RPMI8226 (cell line): ENCODE measurements at places on chromosomes 7 and 10.

- DNase-seq, result no peak
Measured at GRCh38 chr7:18053177-18053928, 25.7 kb upstream of the PRPS1L1 start.

- DNase-seq, result peak; percentile 76
Measured at GRCh38 chr7:151448261-151449252, 8.6 kb upstream of the CRYGN start.

GRCh38 chr10:59433720-59434428 is 71.5 kb upstream of the FAM13C start:
- no peak for DNase-seq

DNA sequence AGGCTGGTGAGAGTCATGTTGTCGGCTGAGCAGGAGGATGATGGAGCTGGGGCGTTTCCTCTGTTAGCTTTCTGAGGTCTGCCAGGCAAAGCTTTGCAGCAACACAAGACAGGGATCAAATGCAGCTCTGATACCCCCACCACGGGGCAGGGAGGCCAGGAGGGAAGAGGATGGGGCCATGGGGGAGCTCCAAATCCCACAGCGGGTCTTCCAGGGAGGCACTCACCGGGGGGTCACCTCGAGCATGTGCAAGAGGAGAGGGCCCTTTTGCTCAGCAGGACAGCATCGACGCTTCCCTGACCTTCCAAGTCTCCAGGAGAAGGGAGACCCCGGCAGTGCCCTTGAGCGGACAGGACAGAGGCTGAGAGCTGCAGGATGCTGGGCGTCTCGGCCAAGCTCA is 127.5 kb downstream of the WDR37 start:
- no peak for DNase-seq

- DNase-seq, result no peak
Measured at GRCh38 chr10:34153663-34154382, 661.3 kb downstream of the PARD3 start.

DNA sequence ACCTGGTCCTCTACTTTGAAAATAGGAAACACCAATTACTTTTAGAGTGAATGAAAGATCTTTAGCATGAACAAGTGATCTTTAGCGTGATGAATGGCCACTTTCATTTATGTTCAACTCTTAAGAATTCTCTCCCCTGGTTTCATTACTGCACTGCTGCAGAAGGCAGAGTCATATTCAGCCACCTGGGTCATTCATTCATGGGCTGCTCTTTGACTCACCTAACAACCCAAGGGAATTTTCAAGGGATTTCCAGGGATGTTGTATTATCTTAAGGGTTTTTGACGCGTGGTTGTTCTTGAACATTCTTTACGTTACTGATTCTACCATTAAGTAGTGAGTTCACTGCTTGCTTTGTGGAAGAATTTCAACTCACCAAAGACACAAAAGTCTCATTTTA is 87.3 kb upstream of the STK17A start:
- DNase-seq, result no peak

DNA sequence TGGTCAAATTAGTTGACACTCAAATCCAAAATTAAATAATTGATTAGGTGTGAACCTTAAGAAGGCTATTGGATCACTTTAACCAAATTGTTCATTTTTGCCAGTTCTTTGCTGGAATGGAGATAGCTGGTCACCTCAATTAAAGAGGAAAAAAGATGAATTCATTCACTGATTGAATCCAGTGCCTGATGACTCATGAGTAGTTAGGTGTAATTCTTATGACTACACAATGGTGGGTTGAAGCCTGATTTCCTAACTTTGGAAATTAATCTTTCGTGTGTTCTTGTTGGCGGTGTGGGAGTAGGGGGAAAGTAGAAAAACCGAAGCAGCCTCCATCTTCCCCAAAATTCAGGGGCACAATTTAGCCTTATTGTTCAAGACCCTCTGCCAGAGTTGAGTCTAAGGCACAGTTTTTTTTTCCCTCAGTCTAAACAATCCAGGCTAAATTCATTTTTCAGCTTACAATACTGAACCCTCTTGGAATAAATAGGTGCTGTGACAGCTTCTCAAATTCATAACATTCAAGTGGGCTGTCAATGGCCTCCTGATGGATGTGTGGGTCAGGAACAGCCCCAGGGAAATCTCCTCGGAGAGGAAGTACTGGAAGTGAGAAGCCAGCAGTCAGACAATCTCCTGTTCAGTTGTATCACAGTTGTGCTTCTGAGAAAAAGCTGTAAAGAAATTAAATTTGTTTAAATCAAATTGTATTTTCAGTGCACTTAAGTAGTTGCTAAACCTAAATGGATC is 356.6 kb downstream of the BBS9 start:
- DNase-seq, result no peak

- no peak for DNase-seq
Measured at GRCh38 chr10:124916098-124916584, 25.8 kb upstream of the ZRANB1 start.

- DNase-seq, result no peak
Measured at GRCh38 chr7:123209786-123210185, 10.0 kb upstream of the SLC13A1 start.

DNA sequence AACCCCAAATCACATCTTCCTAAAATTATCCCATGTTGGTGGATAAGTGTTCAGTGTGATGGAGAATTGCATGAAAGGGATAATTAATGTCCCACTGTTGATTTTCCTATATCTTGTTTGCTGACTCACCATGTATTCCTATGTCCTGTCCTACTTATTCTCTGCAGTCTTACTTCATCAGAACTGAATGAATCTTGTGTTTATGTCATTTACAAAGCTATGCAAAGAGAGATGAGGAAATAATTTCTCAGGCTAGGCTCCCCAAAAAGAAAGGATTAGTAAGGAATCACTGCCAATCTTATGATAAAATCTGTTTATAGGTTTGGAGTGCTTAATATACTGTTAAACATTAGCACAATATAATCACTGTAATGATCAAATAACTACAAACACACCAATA is 360.8 kb downstream of the CRPPA start:
- no peak for DNase-seq

DNA sequence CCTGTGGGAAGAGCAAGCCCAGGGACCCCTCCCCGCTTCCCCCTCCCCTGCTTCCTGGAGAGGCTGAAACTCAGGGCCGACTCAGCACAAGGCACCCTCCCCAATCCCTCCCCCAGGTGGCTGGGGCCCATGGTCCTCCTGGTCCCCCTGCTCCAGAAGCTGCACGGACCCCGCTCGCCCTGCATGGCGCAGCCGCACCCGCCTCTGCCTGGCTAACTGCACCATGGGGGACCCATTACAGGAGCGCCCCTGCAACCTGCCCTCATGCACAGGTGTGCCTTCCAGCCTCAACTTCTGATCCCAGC is 19.7 kb upstream of the ZNF862 start:
- DNase-seq, result no peak

GRCh38 chr10:90889636-90890035 is 17.9 kb downstream of the RPP30 start:
- DNase-seq, result no peak

DNA sequence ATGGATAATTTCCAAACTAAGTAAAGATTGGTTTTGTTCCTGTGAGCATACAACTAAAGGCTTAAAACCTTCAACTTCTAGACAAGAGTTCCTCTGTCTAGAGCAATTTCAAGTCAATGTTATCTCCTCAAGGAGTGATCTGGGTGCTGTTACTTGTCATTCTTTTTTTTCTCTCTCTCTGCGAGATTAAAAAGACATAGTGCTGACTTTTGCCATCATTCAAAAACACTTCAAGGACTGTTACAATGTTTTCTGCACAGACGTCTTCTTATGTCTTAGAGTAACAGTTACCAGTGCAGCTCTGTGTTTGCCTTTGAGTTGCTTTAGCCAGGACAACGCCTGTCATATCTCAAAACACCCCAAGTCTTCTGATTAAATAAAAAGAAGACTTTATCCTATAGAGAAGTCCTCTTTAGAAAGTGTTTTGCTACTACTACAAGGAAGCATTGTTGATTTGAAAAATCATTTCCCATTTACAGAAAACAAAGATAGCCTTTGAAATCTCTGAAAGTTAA is 263.5 kb upstream of the FERD3L start:
- no peak for DNase-seq

- DNase-seq, result no peak
Measured at GRCh38 chr7:101240226-101241014, 2.8 kb upstream of the CLDN15 start.

- DNase-seq, result no peak
Measured at GRCh38 chr7:124643311-124643811, 122.2 kb downstream of the GPR37 start.

GRCh38 chr10:72082856-72083789 is 5.2 kb downstream of the SPOCK2 start:
- no peak for DNase-seq

GRCh38 chr7:141328290-141328689 is 222.9 kb upstream of the AGK start:
- no peak for DNase-seq

- DNase-seq, result no peak
Measured at GRCh38 chr10:132708936-132709335, 77.0 kb downstream of the NKX6-2 start.

DNA sequence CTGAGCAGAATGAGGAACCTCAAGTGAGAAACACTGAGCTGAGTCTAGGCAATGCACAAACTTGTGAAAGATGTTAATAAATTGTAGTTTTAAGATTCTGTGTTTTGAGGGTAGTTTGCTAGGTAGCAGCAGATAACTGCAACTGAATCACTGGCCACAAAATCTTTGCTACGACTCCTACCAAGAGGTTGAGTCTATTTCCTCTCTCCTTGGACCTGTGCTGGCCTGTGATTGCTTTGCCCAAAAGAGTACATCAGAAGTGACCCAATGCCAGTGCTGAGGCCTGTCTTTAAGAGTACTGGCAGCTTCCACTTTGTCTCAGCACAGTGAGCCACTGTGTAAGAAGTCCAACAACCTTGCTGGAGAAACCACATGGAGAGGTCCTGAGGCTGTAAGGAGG is 11.9 kb upstream of the TSPAN13 start:
- DNase-seq, result no peak

- DNase-seq, result no peak
Measured at GRCh38 chr7:38274927-38275620, 1.6 kb upstream of the TARP start.

- DNase-seq, result no peak
Measured at GRCh38 chr10:14884082-14884481, 5.4 kb downstream of the SUV39H2 start.

GRCh38 chr10:132948351-132948750 is 6.0 kb upstream of the CFAP46 start:
- no peak for DNase-seq

DNA sequence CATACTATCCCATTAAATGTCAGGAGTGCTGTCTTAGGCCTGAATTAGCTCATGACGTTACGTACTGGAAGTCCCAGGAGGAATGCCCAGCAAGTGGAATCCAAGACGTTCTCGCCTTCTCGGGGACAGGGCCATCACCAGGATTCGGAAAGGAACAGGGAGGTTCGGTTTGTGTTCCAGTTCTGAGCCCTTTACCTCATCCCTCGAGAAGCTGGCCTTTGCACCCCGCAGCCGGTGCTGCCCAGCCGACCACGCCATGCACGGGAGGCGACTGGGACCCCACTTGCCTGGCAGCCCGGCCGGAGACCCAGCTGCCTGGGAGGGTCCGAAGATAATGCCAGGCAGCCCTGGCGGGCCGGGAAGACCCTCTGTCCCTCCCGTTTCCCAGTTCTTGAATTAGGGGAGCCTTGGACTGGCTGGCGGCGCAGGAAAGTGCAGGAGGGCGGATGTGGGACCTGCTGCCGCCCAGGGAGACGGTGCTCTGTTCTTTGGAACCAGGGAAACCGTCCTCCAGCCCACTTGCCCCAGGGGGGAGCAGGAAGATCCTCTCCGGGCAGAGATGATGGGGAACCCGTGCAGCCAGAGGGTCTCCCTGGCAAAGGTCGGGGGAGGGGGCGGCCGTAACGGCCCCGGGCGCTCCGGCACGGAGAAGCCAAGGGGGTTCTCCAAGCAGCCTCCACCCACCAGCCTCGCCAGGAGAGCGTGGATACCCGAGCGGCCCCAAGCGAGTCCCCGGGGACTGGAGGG is 671 bp upstream of the CHST3 start:
- no peak for DNase-seq

GRCh38 chr10:12716042-12716441 is 285.5 kb downstream of the CCDC3 start:
- DNase-seq, result no peak

DNA sequence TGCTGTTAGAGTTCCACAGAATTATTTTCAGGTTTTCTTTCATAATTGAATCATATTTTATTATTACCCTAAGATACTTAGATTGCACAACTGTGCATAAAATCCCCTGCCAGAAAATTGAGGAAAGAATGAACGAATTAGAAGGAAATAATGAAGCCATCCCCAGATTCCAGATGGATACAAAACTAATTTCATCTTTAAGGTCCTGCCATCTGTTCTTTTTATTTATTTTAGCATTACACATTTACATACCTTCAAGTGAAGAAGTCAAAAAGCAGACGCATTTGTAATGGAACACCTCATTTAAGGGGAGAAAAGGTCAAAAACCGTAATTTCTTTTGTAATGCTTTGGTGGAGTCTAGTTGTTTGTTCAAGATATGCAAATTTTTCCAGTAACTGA is 77.0 kb upstream of the LRRTM3 start:
- DNase-seq, result no peak

GRCh38 chr10:104498347-104499081 is 142.6 kb upstream of the SORCS3 start:
- DNase-seq, result no peak

- no peak for DNase-seq
Measured at GRCh38 chr10:29443745-29444523, 155.1 kb downstream of the LYZL1 start.

GRCh38 chr7:144822223-144822622 is 13.6 kb downstream of the TPK1 start:
- DNase-seq, result no peak

GRCh38 chr10:128092454-128092853 is 33.8 kb downstream of the MKI67 start:
- no peak for DNase-seq

- peak; percentile 8 for DNase-seq
Measured at GRCh38 chr7:32357535-32358277, 132.5 kb downstream of the LSM5 start.

- no peak for DNase-seq
Measured at GRCh38 chr7:139588632-139589031, 65.1 kb downstream of the CLEC2L start.

- no peak for DNase-seq
Measured at GRCh38 chr10:3203016-3203811, 30.6 kb upstream of the PITRM1 start.

- DNase-seq, result no peak
Measured at GRCh38 chr7:77684030-77684429, 12.2 kb upstream of the RSBN1L start.

GRCh38 chr10:77405771-77406241 is 231.8 kb downstream of the KCNMA1 start:
- DNase-seq, result peak; percentile 24

DNA sequence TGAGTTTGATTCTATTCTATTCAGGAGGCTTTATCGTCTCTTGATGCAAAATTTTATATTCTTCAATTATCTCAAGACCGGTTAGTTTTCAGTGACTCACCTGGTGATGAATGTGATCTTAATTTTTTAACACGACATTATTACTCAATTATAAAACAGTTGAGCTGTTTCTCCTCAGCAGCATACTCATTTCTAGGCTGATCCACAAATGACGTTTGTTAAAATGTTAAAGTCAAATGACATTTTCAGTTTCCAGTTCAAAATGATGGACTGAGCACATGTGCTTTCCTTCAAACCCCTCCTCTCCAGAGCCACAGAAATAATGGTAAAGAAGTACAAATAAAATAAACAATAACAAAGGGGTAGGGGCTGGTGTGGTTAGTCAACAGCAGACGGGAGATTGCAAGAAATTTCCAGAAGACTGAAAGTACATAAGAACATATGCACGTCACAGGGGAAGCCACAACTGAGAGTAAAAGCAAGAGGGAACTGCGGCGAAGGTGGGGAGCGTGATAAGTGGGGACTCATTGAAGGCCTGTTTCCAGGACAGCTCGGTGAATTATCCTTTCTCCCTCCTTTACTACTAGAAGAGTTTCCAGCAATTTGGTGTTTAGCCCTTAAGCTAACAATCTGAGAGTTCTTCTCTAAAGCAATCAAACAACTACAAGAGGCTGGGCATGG is 10.9 kb downstream of the MACROH2A2 start:
- no peak for DNase-seq
